T-cell (primary cell): ENCODE measurements at places on chromosomes 12 and 14.

DNA sequence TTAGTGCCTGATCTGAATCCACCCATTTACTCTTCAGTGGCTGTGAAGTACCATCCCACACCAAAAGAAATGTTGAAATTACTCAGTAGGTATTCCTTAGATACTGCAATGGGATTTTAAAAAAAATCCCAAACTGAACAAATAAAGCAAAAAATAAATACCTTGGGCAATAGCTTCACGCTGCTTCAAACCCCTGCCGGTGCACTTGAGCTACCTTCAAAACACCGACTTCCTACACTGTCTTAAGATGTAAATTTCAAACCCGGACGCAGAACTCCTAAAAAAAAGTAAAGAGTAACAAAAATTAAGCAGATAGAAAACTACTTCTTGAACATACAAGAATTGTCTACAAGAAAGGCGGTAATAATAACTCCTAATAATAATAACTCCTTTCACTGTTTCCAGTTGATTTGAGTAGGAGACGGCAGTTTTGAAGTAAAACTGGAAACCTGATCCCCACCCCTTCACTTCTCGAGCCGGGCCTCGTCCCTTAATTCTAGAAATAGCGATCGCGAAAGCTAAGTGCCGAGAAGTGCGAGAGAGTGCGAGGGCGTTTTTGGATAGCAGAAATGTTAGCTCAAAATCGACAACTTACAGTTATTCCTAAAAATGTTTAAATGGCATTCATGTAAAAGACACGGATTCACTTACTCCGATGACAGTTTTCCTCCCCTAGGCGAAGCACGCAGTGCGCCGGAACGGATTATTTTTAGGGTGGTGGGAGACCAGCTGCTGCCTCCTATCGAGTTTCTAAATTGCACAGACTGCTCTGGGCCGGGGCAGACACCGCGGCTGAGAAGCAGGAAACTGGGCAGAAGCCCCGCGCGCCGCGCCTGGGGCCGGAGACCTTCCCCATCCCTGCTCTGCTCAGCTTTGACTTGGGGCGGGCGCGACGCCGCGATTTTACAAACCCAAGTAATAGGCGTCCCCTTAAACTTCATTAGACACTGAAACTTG, at the start of gene ABCC9:
Gene ABCC9 (minus strand): TSS at position 878 of the 957 bp plus-strand sequence. CDS start 4,752 bp downstream, outside the sequence.
- no peaks in the 10 kb centered on the region for H3K36me3 ChIP-seq
- no peak for DNase-seq
- no peaks in the 10 kb centered on the region for H3K4me1 ChIP-seq
- peak within 1 kb of the TSS; percentile 33 for H3K4me3 ChIP-seq
- no peak within 1 kb of the TSS for H3K27ac ChIP-seq

GRCh38 chr12:109273354-109273753, 35.7 kb downstream of the FOXN4 start:
- H3K27me3 ChIP-seq = no peaks in the 10 kb centered on the region
- H3K36me3 ChIP-seq = no peaks in the 10 kb centered on the region
- no peak overlapping the region for H3K27ac ChIP-seq
- H3K4me1 ChIP-seq = no peaks in the 10 kb centered on the region
- DNase-seq = no peak

GRCh38 chr12:57182918-57183575, 33.5 kb upstream of the NXPH4 start:
- no peaks in the 10 kb centered on the region for H3K36me3 ChIP-seq
- DNase-seq = peak; percentile 79
- H3K27ac ChIP-seq = no peak overlapping the region

DNA sequence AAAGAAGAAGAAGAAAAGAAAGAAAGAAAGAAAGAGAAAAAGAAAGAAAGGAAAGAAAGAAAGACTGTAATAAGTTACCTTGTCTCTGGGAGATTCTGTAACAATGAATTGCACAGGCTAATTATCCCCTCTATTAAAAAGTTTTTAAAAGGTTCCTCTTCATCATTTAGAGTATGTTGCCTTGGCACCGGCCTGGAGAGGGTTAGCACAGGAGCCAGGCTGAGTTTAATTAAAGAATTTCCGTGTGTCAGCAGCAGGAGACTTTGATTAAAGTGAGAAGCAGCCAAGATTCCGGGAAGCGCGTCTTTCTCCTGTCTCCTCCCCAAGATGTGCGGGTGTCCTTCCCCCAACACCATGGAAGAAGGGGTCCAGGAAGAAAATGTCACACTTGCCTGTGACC, 92.8 kb upstream of the ETV6 start:
- no peaks in the 10 kb centered on the region for H3K36me3 ChIP-seq
- H3K27me3 ChIP-seq = peaks cover 3% of the 10 kb centered on the region
- H3K27ac ChIP-seq = no peak overlapping the region
- no peak overlapping the region for H3K4me3 ChIP-seq
- DNase-seq = no peak
- peaks cover 4% of the 10 kb centered on the region for H3K4me1 ChIP-seq

GRCh38 chr14:99522457-99522891, 41.3 kb downstream of the CCNK start:
- no peak overlapping the region for H3K27ac ChIP-seq
- no peak for DNase-seq
- H3K4me3 ChIP-seq = no peak overlapping the region
- H3K4me1 ChIP-seq = peaks cover 9% of the 10 kb centered on the region
- H3K27me3 ChIP-seq = no peaks in the 10 kb centered on the region

GRCh38 chr14:90111895-90112534, 50.2 kb downstream of the KCNK13 start:
- H3K4me1 ChIP-seq = no peaks in the 10 kb centered on the region
- no peak overlapping the region for H3K4me3 ChIP-seq
- DNase-seq = no peak
- no peaks in the 10 kb centered on the region for H3K36me3 ChIP-seq

DNA sequence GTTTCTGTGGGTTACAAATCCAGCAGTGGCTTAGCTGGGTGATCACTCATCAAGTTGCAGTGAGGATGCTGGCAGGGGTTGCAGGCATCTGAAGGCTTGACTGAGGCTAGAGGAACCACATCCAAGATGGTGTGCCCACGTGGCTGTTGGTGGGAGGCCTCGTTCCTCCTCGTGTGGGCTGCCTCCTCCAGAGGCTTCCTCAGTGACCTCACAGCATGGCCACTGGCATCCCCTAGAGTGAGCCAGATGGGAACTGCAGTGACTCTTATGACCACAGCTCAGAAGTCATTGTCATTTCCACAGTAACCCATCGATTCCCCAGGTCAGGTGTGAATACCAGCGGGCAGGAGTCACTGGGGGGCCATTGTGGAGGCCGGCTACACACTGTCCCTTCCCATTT, 17.8 kb downstream of the AACS start:
- H3K27me3 ChIP-seq = no peaks in the 10 kb centered on the region
- no peaks in the 10 kb centered on the region for H3K4me1 ChIP-seq
- no peak overlapping the region for H3K4me3 ChIP-seq
- H3K36me3 ChIP-seq = peaks cover 19% of the 10 kb centered on the region

DNA sequence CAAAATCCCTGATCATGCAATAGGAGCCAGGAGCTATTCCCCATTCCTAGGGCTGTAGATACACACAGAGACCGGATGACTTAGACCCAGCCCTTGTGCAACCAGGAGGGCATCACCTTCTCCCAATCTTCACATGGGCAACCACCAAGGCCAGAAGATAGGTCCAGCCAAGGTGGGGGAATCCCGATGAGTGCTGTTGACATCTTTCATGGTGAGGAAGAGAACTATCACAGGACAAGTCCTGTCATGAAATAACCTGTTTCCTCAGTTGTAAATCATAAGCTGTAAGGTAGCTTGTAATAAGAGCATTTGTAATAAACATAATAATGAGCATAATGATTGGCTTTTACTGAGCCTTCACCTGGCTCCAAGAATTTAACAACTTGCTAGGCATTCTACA, 89.5 kb downstream of the GCH1 start:
- H3K36me3 ChIP-seq = no peaks in the 10 kb centered on the region
- no peak overlapping the region for H3K27ac ChIP-seq
- no peak overlapping the region for H3K4me3 ChIP-seq
- no peaks in the 10 kb centered on the region for H3K4me1 ChIP-seq
- DNase-seq = no peak
- H3K27me3 ChIP-seq = peaks cover 2% of the 10 kb centered on the region

DNA sequence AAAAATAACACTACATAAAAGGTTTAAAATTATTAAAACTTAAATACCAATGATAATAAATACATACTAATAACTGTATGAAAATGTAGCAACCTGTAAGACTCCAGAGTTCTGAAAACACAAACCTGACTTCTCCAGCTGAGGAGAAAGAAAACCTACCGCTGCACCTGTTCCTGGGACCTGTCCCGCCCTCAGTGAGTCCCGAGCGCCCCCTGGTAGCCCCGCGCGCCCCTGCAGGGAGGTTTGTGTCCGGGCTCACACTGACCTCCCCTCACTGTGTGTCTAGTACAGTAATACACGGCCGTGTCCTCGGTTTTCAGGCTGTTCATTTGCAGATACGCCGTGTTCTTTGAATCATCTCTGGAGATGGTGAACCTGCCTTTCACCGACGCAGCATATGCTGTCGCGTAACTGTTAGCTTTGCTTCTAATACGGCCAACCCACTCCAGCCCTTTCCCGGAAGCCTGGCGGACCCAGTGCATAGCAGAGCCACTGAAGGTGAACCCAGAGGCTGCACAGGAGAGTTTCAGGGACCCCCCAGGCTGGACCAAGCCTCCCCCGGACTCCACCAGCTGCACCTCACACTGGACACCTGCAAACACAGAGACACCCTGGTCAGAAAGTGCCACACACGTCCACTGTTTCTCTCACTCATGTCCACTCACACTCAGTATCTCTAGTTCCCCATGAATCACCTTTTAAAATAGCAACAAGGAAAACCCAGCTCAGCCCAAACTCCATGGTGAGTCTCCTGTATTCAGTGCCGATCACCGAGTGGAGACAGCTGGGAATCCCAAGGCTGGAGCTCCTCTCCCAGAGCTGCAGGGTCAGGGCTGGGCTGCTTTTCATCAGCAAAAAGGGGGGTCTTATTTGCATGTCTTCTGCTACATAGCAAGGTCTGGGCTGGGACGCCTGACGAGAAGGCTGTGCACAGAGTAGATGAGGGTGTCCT, 1276.3 kb downstream of the TMEM121 start:
- no peak overlapping the region for H3K4me3 ChIP-seq
- no peak for DNase-seq
- no peaks in the 10 kb centered on the region for H3K36me3 ChIP-seq
- peaks cover 17% of the 10 kb centered on the region for H3K27me3 ChIP-seq
- no peaks in the 10 kb centered on the region for H3K4me1 ChIP-seq

GRCh38 chr12:7013101-7013500, 5.2 kb downstream of the LPCAT3 start:
- H3K27me3 ChIP-seq = no peaks in the 10 kb centered on the region
- peaks cover 9% of the 10 kb centered on the region for H3K4me1 ChIP-seq
- no peak overlapping the region for H3K27ac ChIP-seq
- peaks cover 32% of the 10 kb centered on the region for H3K36me3 ChIP-seq
- H3K4me3 ChIP-seq = no peak overlapping the region

- no peak overlapping the region for H3K4me3 ChIP-seq
- H3K36me3 ChIP-seq = no peaks in the 10 kb centered on the region
- H3K27me3 ChIP-seq = peaks cover 8% of the 10 kb centered on the region
Measured at GRCh38 chr14:54646626-54647025, 79.7 kb downstream of the SAMD4A start.

- no peaks in the 10 kb centered on the region for H3K4me1 ChIP-seq
- H3K27ac ChIP-seq = no peak overlapping the region
- H3K36me3 ChIP-seq = no peaks in the 10 kb centered on the region
- H3K4me3 ChIP-seq = no peak overlapping the region
- peaks cover 2% of the 10 kb centered on the region for H3K27me3 ChIP-seq
Measured at GRCh38 chr12:57135527-57136326, 7.4 kb downstream of the LRP1 start.

GRCh38 chr14:33315721-33316120, 377.0 kb downstream of the NPAS3 start:
- H3K27ac ChIP-seq = no peak overlapping the region
- H3K4me3 ChIP-seq = no peak overlapping the region
- no peaks in the 10 kb centered on the region for H3K4me1 ChIP-seq
- H3K36me3 ChIP-seq = no peaks in the 10 kb centered on the region
- H3K27me3 ChIP-seq = no peaks in the 10 kb centered on the region

- no peaks in the 10 kb centered on the region for H3K4me1 ChIP-seq
- DNase-seq = no peak
- no peaks in the 10 kb centered on the region for H3K27me3 ChIP-seq
- no peak overlapping the region for H3K4me3 ChIP-seq
- no peaks in the 10 kb centered on the region for H3K36me3 ChIP-seq
- H3K27ac ChIP-seq = no peak overlapping the region
Measured at GRCh38 chr12:68012712-68013111, 23.5 kb downstream of the IFNG-AS1 start.

- H3K27me3 ChIP-seq = peaks cover 19% of the 10 kb centered on the region
- H3K36me3 ChIP-seq = no peaks in the 10 kb centered on the region
- no peak overlapping the region for H3K4me3 ChIP-seq
- no peak overlapping the region for H3K27ac ChIP-seq
Measured at GRCh38 chr14:103349982-103350381, 15.9 kb downstream of the EIF5 start.

GRCh38 chr12:108271951-108272872, 66.9 kb downstream of the CMKLR1 start:
- H3K4me1 ChIP-seq = no peaks in the 10 kb centered on the region
- H3K4me3 ChIP-seq = no peak overlapping the region
- no peak overlapping the region for H3K27ac ChIP-seq
- peaks cover 3% of the 10 kb centered on the region for H3K27me3 ChIP-seq
- no peaks in the 10 kb centered on the region for H3K36me3 ChIP-seq
